ENCODE measurements at places on chromosomes 5 and 9. TPM values are rescaled to one million over a fixed set of nuclear protein-coding genes. Genes with fewer than 3 reads are reported as not detected.

Gene GPX8
- total RNA-seq, result 1.2 TPM

Gene TRIO
- 310 TPM for total RNA-seq

Gene FLT4
- 1.6 TPM for total RNA-seq

Gene CCL21
- total RNA-seq, result not detected

Gene SPINK4
- total RNA-seq, result not detected

Gene TLX3
- not detected for total RNA-seq

Gene RANBP3L
- 10.6 TPM for total RNA-seq

Gene UBE2D2
- 124 TPM for total RNA-seq
